Activated CD4-positive, alpha-beta T cell treated with anti-CD3 and anti-CD28 coated beads for 4 hours (primary cell): ENCODE measurements at places on chromosomes 5 and 9.

DNA sequence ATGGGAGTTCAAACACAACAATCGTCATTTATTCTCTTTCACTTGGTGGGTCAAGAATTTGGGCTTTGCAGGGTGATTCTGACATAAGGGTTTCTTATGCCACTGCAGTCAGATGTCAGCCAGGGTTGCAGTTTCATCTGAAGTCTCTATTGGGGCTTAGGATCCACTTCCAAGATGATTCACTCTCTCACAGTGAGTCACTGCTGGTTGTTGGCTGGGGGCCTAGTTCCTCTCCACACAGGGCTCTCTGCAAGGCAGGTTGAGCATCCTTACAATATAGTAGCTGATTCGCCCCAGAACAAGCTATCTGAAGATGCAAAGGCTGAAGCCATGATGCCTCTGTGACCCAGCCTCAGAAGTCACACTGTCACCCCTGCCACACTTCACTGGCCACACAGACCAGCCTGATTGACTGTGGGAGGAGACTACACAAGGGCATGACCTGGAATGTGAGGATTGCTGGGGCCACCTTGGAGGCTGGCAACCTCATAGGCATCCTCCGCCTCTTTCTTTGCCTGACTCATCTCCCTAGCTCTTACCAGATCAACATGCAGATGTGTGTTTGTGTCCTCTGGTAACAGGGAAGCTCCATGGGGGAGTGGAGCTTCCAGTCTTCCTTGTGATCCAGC lies 4.5 kb upstream of the CARD19 start:
- DNase-seq = peak; percentile 50

DNA sequence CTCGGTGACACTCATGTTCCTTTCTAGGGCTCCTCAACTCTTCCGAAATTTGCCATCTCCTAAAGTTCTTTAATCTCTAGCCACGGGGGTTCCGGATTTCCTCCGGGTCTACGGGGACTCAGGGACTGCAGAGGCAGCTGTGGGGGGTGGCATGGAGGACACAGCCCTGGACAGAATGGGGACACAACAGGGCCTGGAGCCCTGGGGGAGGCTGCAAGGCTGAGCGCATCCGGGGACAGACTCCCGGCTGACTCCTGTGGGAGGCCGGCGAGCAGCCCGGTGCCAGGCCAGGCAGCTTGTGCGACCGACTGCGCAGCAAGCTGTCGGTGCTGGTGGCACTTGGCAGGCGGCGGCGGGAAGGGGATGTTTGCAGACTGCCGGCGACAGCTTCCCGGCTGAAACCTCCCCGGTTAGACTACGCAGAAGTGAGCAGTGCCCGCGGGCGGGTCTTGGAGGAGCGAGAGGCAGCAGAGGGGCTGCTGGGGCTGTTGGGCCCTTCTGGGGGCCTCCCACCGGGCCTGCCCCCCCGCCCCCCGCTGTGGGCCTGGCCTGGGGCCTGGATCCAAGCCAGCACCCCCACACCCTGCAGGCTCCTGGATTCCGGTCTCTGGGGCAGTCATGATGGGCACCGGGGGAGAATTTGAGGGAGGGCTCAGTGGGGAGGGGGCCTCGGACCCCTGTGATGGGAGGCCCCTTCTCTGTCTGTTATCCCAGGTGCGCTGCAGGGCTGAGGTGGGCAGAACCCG lies 28.7 kb upstream of the UBAC1 start:
- peak; percentile 24 for DNase-seq

GRCh38 chr5:33507426-33507825 lies 66.7 kb downstream of the TARS1 start:
- DNase-seq = no peak

DNA sequence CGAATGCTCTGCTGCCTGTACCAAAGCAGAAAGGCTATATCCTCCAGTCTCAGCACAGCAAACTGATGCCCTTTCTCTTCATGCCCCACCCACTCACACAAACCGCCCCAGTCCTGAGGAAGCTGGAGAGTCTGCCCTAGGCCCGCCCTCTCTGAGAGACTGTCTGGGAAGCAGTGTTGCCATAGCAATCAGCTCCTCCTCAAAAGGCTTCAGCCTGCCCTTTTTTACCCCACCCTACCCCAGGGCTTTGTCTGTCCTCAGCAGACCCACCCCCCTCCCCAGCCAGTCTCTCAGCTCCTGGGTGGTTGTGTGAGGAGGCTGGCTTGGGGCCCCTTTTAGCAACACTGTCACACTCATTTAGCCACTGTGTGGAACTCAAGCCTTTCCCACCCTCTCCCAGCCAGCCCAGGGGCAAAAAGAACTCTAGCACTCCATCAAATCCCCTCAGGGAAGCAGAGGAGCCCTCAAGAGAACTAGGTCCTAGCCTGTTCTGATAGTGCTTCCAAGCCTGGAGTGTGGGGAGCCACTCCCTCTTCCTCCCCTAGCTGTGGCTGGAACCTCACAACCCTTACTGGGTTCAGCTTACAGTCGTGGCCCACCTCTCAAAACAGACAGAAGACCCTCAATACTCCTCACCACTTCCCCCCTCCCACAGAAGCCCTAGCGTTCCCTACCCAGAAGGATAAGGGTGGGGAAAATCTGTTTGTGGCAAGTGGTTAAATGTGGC lies 1.4 kb downstream of the ATOSB start:
- DNase-seq = peak; percentile 73

DNA sequence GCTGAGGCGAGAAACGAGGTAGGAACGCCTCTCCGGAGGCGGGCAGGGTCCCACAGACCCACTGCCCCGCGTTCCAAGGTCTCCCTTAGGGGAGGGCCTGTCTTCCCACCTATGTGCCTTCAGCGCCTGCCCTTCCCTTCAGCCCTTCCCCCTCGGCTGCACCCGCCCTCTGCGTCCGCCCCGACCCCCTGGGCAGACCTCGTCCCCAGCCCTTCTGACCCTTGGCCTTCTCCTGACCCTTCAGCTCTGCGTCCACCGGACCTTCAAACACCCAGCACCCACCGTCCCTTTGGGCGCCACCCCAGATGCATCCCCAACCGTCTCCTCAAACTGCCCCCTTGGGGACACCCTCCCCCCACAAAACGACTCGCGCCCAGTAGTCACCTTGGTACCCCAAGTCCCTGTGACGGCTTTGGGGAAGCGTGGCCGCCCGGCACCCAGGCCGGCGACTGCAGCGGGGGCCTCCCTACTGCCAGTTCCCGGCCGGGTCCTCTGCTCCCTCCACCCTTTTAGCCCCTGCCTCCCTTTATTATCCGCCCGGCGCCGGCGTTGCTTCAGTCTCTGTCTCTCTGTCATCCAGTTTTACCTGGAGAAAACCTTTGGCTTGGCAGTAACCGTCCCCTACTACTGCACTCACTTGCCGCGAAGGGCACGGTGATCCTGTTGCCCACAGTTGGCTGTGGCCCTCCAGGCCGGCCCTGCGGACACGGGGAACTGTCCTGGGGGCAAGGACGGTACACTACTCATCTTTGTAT lies 421 bp downstream of the RUSC2 start:
- DNase-seq = no peak

GRCh38 chr9:91948597-91949391 lies 1.2 kb downstream of the ROR2 start:
- DNase-seq = no peak

DNA sequence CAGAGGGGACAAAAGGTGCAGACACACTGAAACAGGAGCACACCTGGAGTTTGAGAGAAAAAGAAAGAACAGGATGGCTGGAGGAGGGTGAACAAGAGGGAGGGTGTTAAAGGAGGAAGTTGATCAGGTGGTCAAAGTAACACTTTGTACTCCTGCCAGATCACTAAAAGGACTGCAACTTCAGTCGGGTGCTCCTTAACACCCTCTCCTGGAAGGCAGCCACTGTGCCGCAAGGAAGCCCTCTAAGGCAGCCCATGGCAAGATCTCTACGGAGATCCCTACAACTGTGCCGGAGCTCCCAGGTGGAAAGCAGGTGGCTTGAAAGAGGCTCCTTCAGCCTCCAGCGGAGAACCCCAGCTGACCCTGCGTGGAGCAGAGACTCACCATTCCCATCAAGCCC lies 124.4 kb upstream of the MSX2 start:
- DNase-seq = no peak

DNA sequence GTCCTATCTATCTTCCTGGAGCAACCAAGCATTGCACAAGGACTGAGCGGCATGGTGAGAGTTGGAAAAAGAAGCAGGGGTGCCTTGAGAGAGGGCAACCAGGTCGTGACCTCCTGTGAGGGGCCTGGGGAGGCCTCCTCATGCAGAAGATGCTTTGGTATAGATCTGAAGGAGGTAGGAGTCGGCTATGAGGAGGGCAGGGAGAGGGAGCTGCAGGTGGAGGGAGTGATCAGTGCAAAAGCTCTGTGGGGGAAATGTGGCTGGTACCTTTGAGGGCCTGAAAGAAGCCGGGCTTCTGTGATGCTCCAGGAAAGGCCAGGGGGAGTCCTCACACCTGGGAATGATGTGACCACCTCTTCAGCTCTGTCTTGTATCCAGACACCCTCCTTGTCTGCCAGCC lies 3.6 kb upstream of the SLC25A48 start:
- DNase-seq = no peak

GRCh38 chr9:135179976-135180375 lies 92.5 kb downstream of the OLFM1 start:
- no peak for DNase-seq

GRCh38 chr9:117091529-117091928 lies 323.3 kb downstream of the ASTN2 start:
- no peak for DNase-seq

DNA sequence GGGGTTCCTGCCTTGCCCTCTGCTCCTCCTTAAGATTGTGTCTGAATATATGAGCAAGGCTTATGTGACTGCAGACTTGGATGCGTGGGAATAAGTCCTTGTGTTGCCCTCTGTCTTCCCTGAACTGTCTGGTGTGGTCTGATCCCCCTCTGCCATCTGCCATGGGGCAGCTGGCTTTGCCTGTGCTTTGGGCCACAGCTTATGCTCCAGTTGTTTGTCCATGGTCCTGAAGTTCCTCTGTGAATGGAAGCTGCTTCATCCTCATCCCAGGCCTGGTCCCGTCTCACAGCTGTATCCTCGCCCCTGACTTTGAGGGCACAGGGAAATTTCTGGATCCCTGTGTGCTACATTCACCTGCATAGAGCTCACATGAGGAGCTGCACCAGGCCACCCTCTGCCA lies 14.7 kb downstream of the IL31RA start:
- no peak for DNase-seq

DNA sequence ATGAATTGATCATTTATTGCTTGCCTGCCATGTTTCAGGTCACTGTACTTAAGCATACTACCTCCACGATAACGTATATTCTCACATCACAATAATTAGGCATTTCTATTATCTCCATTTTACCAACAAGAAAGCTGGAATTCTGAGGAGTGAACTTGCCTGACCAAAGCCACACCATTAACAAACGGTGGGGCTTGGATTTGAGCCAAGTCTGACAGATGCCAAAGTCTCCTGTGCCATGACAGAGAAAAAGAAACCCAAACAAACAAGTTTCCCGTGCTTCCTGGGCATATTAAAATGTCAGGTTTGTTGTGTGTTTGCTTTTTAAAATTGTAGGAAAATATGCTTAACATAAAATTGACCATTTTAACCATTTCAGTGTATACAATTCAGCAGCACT lies 40.8 kb upstream of the KCNV2 start:
- DNase-seq = no peak

- no peak for DNase-seq
Observed at GRCh38 chr5:2985718-2986117, 234.2 kb upstream of the IRX2 start.

GRCh38 chr5:156913719-156914370 lies 49.2 kb downstream of the TIMD4 start:
- DNase-seq = no peak

GRCh38 chr9:14270358-14271092 lies 43.4 kb downstream of the NFIB start:
- no peak for DNase-seq

DNA sequence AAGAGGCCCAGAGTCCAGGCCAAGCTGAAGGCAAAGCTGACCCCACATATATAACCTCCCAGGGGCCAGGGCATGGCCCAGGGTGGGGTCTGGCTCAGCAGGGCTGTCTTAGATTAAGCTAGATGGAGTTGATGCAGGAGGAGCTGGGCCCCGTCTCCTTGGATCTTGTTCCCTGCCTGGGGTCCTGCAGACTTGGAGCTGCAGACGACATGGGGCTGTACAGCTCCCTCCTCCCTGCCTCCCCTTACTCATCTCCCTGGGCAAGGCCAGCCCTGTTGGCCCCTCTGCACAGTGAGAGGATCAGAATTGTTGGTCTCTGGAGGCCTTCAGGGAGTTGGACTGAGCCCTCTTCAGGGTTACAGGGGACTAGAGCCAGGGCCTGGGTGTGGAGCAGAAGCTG lies 134.9 kb downstream of the RGS3 start:
- no peak for DNase-seq
